ENCODE measurements at places on chromosomes 5 and 9.

DNA sequence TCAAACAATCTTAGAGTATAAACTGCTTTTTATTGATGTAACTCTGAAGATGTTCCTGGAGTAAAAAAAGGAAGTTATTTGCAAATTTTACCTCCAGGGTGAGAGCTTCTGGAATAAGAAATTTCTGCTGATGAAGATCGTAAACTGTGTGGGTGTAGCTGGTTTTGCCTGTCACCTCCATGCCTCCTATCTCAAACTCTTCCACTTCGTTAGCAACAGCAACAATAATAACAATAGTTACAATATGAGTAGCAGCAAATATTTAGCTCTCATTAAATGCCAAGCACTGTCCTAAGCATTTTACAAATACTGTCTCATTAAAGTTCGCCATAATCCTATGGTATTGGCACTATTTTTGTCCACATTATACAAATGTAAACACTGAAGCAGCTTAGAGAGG is 57.9 kb downstream of the GCNT1 start:
- DNase-seq = no peak

- DNase-seq = no peak
These were observed 39.7 kb downstream of the SNX24 start for GRCh38 chr5:122885045-122885517.

GRCh38 chr5:953535-954449 is 54.8 kb upstream of the NKD2 start:
- DNase-seq = no peak

DNA sequence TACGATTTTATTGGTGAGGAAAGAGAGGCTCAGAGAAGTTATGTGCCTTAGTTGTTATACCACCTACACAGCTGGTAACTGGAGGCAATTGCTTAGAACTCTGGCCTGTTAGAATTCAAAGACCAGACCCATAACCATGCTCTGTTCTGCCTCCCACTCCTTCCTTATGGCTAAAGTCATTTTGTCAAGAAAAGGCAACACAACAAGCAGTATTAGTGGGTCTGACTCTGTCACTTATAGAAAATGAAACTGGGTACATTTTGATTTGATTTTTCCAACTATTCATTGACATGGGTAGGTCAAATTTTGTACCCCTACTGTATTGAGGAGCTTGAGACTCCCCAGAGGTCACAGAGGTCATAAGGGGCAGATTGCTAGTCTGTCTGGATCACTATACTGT is 44.5 kb upstream of the NR3C1 start:
- DNase-seq = no peak

GRCh38 chr5:126046846-126047571 is 376.2 kb upstream of the GRAMD2B start:
- no peak for DNase-seq

DNA sequence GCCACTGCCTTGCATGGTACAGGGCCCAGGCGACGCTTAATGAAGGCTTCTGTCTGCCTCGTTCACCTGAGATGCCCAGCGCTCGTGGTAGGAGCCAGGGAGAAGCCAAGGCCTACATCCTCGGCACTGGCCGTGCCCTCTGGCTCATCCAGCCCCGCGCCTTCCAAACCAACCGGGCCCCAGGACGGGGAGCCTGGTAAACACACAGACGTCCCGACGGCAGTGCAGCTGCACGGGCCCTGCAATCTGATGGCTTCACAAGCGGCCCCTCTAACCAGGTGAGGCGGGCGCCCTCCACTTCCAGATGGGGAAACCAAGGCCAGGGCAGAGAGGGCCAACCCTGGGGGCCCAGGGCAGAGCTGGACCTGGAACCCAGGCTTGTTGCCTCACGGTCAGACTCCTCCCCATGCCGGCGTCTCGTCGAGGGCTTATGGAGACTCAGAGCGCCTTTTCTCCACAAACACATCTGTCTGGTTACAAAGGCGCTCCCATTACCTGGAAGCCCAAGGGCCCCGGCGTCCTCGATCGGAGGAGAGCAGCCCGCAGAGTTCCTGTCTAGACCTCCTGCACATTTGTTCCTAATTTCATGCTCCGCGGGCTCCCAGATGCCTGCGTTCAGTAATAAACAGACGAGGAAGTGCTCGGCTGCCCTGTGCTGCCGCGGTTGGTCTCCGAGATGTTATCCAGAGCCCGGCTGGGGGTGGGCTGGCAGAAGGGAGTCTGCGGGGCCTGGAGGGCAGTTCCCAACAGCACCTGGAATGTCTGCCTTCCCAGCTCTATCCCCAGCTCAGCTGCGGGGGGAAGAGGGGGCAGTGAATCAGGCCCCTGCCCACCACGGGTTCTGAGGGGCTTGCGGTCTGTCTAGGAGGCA is 23.5 kb downstream of the FAM163B start:
- DNase-seq = no peak

- DNase-seq = peak; percentile 12
These were observed 66.9 kb upstream of the GLIS3 start for GRCh38 chr9:4366591-4367330.

DNA sequence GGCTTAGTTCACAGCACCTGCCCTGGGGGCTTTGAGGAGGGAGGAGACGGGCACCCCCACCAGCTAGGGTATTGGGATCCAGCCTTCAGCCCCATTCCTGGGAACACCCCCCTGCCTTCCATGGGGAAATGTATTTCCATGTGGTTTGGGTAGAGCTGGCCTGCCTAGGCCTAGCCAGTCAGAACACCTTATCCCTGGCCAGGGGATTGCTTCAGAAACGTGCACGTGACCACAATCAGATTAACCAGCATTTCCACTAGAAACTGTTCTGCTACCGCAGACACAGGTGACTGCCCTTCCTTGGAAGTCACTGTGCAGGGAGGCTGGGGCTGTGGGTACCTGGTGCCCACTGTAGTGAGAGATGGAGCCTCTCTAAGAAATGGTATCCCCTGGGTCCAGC is 14.0 kb downstream of the BBLN start:
- no peak for DNase-seq

DNA sequence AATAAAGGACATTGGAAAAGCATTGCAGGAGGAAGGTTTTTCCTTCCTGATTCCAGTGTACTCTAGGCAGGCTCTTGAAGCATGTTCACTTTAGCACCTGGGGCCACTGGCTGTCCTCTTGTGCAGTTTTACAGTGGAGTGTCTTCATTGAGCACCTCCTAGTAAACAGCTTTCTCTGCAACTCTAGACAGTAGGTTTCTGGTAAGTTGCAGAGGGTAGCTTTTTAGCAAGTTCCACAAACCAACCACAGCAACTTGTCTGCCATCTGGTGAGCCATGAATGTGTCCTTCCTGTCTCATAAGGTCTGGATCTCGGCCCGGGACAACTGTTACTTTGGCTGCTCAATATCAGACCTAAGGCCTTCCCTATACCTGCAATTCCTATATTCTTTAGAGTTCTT is 488.0 kb downstream of the MAN2A1 start:
- no peak for DNase-seq

DNA sequence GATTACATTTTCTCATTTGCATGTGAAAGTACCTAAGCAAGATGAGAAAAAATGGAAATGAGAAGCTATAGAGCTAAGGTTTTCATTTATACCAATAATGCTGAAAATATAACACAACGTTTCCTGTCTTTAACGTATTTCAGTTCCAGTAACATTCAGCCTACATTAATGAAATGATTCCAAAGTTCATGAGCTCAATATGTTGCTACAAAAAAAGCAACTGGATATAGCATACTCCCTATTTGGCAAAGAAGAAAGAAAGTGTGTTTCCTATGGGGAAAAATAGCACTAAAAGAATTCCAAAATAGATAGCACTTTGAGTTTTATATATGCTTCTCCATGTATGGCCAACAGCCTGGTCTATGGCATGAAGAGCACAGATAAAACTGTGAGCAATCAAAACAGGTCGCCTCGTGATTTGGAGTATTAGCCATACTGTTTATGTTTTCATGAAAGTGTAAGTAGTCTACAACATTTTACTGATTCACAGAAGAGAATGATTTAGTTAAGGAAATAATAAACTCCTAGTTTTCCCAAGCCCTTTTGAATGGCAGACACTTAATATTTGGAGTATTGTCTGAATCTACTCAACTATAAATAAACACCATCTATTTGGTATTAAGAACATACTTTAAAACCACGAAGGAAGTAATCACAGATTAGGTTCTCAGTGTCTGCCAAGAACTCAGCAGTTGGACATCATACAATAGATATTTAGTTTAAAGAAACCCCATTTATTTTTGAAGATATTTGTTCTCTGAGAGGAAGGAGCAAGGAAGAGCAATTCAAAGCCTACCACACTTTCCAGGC is 258.7 kb upstream of the RASA1 start:
- no peak for DNase-seq

DNA sequence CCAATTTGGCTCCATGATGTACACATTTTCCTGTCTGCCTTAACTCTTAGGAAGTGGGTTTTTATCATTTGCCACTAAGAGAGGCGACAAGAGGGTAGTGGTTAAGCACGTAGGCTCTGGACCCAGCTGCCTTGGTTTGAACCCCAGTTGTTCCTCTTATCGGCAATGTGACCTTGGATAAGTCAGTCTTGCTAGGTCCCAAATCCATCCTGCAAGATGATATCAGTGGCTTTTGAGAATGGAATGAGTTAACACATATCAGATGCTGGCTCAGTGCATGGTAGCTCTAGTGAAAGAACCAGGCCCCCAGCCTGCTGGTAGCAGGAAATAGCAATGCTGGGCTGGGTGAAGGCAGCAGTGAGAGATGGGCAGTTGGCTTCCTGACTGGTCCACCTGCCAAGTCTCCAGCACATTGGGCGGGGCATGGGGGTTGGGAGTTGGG is 72.5 kb downstream of the STK10 start:
- DNase-seq = no peak

- no peak for DNase-seq
These were observed 58.5 kb upstream of the S1PR3 start for GRCh38 chr9:88932766-88933165.

GRCh38 chr9:112582371-112583262 is 96.0 kb downstream of the KIAA1958 start:
- no peak for DNase-seq

GRCh38 chr5:33715661-33716060 is 176.1 kb downstream of the ADAMTS12 start:
- DNase-seq = no peak

GRCh38 chr5:139708877-139709581 is 60.9 kb downstream of the CXXC5 start:
- no peak for DNase-seq

DNA sequence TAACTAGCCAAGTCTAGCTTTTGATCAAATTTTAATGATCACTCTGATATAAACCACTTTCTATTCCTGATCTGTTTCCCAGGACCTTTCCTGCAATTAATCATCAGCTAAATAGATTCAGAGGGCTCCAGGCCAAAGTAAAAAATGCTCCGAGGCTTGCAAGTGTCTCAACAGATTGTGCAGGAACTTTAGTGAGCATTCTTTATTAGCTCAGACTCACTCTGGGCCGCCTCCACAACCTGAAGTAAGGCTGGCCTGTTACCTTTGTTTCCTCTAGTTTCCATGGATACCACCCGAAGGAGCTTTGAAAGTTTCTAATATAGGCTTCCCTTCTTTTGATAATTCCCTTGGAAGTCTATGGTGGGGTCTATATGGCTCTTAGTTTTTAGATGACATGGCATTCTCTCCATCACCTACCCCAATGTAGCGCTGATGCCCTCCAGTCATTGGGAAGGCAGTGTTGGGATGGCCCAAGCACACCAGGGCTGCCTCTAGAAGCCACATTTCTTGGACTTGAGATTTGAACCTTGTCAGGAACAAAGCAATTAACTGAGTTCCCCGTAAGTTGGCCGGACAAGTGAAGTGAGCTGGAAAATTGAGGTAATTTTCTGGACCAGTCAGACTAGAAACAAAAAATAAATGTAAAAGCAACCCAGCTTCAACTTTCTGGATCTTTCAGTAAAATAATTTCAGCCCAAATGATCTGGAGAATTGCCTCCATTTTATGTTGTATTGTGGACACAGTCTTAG is 97.6 kb upstream of the LHFPL2 start:
- DNase-seq = no peak

DNA sequence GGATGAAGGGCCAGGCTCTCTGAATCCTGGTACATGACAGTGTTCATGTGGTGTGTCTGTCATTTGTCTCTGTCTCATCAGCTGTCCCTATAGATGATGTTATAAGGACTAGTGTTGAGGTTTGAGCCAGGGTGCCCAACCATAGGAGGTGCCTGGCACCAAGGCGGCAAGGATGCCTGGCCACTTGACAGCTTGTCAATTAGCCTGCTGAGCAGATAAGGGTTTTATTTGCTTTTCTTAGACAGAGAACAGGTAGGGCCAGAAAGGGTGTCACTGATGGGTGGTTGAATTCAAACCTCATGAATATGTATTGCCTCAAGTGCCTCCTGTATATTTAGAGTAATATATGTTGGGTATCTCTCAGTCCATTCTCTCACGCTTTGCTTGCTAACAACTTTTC is 30.1 kb upstream of the AUH start:
- DNase-seq = no peak

DNA sequence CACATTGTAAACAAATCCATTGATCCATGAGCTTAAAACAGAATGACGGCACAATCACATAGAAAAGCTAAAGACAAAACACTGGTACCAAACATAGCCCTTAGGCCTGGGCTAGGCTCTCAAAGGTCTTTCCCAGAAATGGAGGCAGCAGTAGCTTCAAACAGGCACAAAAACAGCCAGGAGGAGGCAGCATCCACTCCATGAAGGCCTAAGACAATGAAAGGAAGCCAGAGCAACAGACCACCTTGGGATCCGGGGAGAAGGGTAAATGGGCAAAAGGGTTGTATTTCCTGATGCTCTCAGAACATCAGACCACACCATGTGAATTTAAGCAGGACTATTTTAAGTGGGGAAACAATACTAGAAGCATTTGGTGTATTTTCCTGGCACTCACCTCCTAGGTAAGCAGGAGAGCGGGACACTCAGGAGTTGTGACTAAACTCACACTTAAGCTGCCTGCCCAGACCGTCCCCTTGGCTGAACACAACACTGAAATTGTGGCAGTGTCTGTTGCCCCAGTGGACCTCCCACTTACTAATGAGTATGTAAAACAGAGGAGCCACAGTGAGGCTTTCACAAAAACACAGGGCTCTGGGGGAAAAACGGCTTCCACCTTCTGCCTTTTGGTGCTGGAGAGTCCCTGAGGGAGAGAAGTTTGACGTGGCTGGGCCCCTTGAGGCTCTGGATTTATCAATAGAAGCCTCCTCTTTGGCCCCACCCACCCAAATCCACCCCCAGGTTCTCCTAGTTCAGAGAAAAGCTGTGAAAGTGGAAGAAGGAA is 11.9 kb downstream of the GNPDA1 start:
- DNase-seq = no peak

DNA sequence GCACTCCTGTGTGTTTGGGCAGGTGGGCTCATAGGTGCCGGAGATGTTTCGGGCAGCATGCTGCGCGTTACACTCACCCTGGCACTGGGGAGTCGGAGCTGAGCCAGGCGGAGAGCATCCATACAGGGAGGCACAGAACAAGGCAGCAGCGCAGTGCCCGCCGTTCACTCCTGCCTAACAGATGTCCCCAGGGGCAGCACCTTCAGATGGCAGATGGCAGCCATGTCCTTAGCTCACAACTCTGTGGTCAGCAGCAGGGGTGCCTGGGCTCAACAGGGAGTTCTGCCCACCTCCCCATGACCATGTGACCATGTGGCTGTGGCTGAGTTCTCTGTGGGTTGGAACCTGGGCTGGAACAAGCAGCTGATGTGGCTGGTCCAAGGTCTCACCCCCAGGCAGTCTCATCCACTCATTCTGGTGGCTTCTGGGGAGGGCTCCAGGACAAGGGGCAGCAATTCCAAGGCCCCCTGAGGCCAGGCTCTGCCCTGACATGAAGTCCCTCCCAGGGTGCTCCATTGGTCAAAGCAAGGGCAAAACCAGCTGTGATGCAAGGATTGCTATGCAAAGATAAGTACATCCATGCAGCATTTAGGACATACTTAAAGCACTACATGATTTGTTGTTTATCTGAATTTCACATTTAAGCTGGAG is 64.2 kb downstream of the MRPL36 start:
- no peak for DNase-seq
